ENCODE measurements at places on chromosomes 2 and 18.

DNA sequence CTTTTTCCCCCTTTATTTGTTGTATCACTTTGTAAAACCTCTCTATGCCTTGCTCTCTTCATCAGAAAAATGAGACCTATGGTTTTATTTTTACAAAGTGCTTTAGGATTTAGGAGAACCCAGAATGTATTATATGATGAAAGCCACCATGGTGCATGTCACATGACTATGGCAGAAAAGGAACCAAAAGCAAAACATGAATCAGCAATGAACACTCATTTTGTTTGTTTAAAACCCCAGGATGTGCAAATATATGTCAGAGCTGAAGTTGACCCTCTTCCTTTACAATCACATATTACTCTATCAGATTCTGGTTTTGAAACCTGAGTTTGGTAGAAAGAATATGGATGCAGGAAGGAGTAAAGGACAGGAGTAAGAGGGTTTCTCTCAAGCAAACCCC lies 70.0 kb downstream of the FIGN start:
- no peak for DNase-seq

GRCh38 chr18:2921778-2922177 lies 75.0 kb downstream of the EMILIN2 start:
- DNase-seq: no peak

GRCh38 chr18:68083776-68084175 lies 567.3 kb upstream of the DSEL start:
- DNase-seq: no peak

DNA sequence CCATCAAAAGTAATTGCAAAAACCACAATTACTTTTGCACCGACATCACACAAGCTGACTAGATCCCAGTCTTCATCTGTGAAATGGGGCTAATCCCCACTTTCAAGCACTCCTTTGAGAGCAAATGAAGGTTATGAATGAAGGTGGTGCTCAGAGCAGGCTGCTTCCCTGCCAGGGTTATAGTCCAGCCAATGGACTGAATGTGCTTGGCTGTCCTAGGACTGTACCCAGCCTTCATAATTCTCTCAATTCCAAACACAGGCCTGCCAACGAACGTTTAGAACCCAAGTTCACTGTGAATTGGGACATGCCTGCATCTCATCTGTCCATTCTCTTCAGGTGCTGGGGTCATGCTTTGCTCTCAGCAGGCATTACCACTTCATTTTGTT lies 27.8 kb upstream of the ICOS start:
- no peak for DNase-seq

DNA sequence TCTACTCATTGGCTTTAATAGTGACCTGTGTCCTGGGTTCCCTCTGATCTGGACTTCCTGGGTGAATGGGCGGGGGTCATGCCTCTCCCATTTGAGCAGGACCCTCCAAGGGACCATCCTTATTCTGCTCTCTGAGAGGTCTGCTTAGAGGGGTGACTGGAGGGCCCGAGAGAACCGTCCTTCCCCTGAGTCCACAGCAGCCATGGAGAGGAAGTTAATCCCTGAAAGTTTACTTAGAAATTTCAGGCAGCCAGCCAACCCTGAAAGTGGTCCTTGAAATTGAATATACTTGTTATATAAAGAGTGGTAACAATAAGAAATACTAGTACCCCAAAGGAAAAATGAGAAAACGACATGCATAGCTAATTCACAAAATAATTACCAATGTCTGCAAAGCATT lies 226.1 kb downstream of the DYSF start:
- DNase-seq: no peak

GRCh38 chr2:85502720-85503119 lies 36.2 kb upstream of the MAT2A start:
- no peak for DNase-seq

DNA sequence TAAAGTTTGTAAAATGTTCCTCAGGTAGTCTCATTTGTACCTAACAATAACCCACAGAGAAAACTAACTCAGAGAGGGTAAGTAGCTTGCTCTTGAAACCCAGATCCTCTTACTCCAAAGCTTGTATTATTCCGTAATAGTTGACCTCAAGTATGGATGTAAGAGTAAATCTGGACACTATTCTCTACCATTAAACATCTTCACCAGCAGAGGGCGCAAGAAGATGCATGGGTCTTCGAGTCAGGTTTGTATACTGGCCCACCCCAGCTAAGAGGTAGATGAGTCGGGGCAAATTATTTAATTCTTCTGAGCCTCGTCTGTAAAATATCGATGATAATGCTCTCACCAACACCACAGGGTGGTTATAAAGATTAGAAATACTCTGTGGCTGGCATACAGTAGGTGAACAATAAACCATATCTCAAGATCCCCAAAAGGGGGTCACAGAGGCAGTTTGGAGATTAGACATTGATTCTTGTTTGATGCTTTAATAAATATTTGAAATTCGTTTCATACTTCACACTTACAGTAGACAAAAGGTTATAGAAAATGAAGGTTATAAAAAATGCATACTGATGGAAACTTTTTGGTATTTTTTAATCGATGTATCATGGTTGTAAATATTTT lies 3.5 kb upstream of the CABLES1 start:
- peak; percentile 79 for DNase-seq

- peak; percentile 26 for DNase-seq
Measured at GRCh38 chr2:101781791-101782426, 84.4 kb downstream of the MAP4K4 start.

GRCh38 chr2:99787769-99788382 lies 298.1 kb upstream of the REV1 start:
- no peak for DNase-seq

DNA sequence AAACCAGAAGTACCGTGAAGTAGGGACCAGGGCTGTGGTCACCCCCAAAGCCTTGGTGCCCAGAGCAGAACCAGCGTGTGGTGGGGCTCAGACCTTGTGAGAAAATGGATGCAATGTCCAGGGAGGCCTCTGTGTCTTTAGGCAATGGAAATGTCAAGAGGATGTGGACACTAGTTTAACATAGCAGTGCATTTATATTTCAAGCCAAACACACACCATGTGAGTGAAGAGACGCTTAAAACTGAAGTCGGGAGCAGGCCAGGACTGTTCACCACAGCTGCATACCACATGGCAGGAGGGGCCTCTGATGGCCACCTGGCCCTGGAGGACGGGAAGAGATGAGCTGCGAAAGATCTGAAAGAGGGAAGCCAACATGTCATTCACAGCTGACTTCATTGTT lies 87.3 kb upstream of the LDLRAD4 start:
- no peak for DNase-seq

GRCh38 chr2:5035057-5035488 lies 657.1 kb upstream of the SOX11 start:
- no peak for DNase-seq

DNA sequence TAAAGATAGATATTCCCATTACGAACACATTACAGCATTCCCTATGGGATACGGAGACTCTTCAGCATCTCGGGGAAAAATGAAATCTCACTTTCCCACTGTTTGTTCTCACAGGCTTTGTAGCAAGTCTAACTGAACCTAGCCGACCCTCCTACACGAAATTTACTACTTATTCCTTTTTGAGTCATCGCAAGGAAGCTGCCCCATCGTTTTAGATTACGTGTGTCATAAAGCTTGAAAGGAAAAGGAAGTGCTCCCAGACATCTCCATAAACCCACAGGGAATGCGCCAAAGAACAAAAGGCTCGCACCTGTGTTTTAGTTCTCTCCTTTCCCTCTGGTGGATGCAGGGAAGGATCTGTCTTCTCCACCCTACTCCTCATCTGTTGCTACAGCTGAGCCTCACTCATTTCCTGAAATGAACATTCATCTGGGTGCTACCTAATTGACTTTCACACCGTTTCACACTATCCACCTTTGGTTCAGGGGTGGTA lies 76.2 kb upstream of the STK39 start:
- no peak for DNase-seq

- DNase-seq: no peak
Measured at GRCh38 chr2:236286873-236287545, 22.8 kb upstream of the ASB18 start.

DNA sequence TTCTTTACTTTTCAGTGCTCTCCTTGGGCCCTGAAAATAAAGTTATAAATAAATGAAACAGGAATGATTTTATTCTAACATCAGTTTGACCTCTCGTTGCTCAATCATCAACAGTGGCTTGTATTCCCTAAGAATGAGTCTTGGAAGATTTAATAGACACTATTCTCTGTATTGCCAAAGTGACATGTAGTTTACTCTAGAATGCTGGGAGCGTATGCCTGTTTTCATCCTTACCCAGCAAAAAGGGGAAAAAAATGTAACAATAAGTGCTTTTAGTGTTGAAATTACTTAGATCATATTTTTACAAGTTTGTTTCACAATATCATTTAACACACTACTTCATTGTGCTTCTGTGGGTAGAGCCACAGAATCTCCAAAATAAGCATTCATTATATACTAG lies 240.6 kb upstream of the CWC22 start:
- no peak for DNase-seq

GRCh38 chr2:18752667-18753422 lies 163.5 kb upstream of the NT5C1B start:
- DNase-seq: no peak

- DNase-seq: no peak
Measured at GRCh38 chr18:77346208-77346810, 96.7 kb downstream of the GALR1 start.

GRCh38 chr18:73636355-73636754 lies 511.3 kb downstream of the FBXO15 start:
- no peak for DNase-seq

DNA sequence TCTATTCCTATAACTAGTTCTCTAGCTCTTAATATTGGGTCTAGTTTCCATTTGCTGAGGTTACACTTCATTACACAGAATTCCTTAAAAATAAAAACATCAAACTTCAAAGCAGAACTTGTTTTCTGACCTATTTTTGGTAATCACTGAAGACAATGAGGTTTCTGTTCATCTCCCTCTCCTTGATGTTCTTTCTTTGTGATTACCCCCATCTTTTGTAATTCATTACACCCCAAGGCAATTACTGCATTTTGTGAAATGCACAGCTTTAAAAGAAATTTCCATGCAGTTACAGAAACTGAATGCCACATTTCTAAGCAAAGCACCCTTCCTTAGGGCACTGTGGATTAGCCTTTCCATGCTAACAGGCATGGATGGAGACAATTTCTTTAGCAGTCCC lies 363.2 kb upstream of the RND3 start:
- DNase-seq: no peak

DNA sequence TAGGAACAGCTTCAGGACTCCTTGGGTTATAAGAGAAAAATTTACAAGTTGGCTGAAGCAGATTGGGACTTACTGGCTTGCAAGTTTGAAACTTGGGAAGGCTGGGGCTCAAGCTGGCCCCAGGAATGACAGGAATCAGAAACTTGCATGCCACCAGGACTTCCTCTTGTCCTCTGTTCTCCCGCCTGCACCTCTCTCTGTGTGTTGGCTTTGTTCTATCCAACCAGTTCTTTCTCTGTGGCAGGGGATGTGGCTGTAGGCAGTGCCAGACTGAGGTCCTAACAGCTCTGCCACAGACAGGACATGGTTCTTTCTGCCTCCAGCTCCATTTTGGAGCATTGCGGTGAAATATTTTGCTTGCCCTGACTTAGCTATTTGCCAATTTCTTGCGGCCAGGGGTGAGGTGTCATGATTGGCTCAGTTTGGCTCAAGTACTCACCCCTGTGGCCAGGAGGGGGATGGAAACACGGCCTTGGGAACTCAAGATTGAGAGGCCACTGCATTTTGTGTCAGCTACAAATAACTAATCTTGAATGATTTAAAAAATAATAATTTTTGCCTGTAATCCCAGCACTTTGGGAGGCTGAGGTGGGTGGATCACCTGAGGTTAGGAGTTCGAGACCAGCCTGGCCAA lies 48.9 kb downstream of the MEP1B start:
- DNase-seq: no peak

All from stimulated activated CD4-positive, alpha-beta T cell treated with anti-CD3 and anti-CD28 coated beads, Interleukin-4, amount 100 ng/mL, for 24 hours (primary cell).